Osteocyte (in vitro differentiated cells): ENCODE measurements at places on chromosomes 7 and 10. TPM values are rescaled to one million over a fixed set of nuclear protein-coding genes. Genes with fewer than 3 reads are reported as not detected.

Gene FFAR4
- not detected in 2 replicates for total RNA-seq

Gene BTBD16
- not detected in 2 replicates for total RNA-seq

Gene SSC4D
- 0.31 and 0.89 TPM in 2 replicates for total RNA-seq

Gene TMEM176B
- total RNA-seq = not detected in 2 replicates

Gene TPST1
- total RNA-seq = 24.2 and 26.8 TPM in 2 replicates

Gene CPA2
- not detected in 2 replicates for total RNA-seq

Gene PRKAR2B
- 3.3 and 3.4 TPM in 2 replicates for total RNA-seq

Gene ARHGAP12
- 18.8 and 20.8 TPM in 2 replicates for total RNA-seq

Gene ODAD2
- total RNA-seq = 2.8 and 4.3 TPM in 2 replicates

Gene MKX
- total RNA-seq = 20.5 and 21.5 TPM in 2 replicates

Gene ZNF775
- 5.9 and 8.0 TPM in 2 replicates for total RNA-seq

Gene OR2F1
- not detected in 2 replicates for total RNA-seq

Gene CPVL
- 2.0 and 2.4 TPM in 2 replicates for total RNA-seq

Gene HABP2
- 0.11 and 0.18 TPM in 2 replicates for total RNA-seq

Gene NKX2-3
- total RNA-seq = not detected in 2 replicates

Gene ST8SIA6
- total RNA-seq = not detected in 2 replicates

Gene GHRHR
- not detected in 2 replicates for total RNA-seq

Gene TMEM270
- total RNA-seq = not detected in 2 replicates
